ENCODE measurements at places on chromosomes 12 and 14.

GRCh38 chr12:1929985-1930802 is 11.7 kb upstream of the CACNA2D4 start:
- no peak for DNase-seq

DNA sequence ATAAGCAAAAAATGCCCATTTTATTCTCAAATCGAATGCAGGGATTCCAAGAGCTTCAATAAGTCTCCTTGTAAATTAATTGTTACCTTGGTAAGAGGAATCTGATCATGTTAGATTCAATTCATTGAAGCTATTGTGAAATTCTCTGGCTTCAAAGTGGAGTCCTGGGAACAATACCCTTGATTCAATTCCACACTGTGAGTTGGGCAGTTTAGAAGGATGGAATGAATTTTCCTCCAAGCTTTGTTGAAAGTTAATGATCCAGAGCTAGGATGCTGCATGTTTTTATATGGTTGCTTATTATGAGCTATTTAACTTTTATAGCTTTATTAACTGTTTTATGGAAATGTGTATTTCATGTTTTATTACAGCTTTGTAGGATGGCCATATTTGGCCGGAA is 89.9 kb upstream of the IGF1 start:
- no peak for DNase-seq

DNA sequence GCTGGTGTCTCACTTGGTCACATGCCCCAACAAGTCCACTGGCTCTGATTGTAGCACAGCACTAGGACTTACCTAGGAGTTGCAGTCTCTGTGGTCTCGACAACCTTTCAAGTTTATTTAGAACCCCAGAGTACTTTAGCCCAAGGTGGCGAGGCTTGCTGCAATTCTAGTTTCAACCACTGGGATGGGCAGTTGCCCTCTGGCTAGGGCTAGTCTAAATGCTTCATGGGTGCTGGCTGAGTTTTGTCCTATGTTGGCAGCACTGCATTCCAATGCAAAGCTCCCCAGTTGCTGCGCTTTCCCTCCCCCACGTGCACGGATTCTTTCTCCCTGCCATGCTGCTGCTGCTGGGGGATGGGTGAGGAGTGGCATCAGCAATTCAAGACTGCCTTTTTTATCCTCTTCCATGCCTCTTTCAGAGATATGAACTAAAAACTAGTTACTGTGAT is 207.9 kb downstream of the SYNE2 start:
- no peak for DNase-seq

DNA sequence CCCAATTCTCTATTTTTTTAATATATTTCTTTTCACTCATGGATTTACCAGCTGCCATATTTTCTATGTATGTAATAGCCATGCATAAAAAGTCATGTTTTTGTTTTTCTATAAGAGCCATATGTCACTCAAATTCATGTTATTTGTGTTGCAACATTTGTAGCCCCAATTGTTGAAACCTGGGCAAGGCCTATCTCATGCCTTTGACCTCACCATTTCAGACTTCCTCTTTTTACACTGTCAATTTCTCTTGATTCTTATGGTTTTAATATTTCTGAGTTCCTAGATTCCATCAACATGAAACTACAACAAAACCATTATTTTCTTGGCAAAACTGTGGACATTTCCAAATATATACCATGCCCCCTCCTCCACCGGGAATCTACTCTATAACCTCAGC is 647.5 kb downstream of the C12orf50 start:
- no peak for DNase-seq

DNA sequence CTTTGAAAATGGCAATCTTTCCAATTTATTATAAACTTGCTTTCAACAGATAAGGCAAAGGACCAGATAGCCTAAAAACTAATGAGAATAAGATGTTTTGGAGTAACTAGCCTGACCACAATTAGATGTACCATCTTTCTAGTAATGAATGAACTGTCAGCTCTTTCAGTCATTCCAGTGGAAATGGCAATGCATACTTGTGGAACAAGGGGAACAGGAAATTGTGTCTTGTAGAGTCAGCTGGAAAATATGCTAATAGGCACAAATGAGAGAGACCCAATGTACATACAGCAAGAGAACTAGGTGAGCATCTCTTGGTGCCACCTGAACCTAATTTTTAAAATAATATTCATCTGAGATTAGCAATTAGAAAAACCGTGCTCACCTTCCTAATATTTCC is 76.1 kb upstream of the GPHB5 start:
- no peak for DNase-seq

GRCh38 chr12:38417101-38417500 is 100.5 kb downstream of the ALG10B start:
- DNase-seq = no peak

GRCh38 chr12:125220404-125221273 is 155.4 kb downstream of the AACS start:
- peak; percentile 5 for DNase-seq

Data from thyroid gland (tissue), 4 donors.